Trophoblast cell (in vitro differentiated cells and primary cell): ENCODE measurements at places on chromosomes 4 and X.

DNA sequence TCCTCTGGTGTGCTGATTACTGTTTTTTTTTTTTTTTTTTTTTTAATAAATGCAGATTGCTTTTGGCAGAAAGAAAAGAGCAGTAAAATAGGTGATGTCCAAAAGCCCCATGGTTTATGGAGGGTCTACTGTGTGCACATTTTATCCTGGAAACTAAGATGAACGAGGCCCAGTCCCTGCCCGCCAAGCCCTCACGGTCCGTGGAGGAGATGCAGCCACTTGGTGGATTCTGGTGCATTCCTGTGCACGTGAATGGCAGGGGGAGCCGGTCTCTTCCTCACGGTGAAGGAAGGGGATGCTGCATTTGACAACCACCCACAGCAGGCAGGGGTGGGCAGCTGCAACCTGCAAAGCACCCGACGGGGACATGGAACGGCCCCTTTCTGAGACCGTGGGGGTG lies 100.2 kb upstream of the AFAP1 start:
- DNase-seq: no peak

GRCh38 chrX:102860235-102860634 lies 76.8 kb upstream of the RAB40AL start:
- no peak for DNase-seq

DNA sequence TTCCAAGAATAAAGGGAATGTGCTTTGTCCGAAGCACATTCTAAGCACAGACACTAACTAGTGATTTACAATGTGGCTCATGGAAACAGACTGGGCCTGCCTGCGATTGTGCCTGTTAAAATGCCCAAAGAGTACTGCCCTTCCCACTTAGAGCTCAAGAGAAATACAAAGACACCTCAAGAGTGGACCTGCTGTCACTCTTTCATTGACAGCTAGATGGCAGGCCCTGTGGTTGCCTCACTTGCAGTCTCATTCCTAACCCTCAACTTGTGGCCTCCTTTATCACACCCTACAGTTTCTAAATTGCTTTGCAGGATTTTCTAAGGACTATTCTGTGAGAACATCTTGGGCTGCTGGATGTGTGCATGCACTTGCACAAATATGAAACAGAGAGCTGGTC lies 331.0 kb upstream of the EMCN start:
- DNase-seq: no peak

DNA sequence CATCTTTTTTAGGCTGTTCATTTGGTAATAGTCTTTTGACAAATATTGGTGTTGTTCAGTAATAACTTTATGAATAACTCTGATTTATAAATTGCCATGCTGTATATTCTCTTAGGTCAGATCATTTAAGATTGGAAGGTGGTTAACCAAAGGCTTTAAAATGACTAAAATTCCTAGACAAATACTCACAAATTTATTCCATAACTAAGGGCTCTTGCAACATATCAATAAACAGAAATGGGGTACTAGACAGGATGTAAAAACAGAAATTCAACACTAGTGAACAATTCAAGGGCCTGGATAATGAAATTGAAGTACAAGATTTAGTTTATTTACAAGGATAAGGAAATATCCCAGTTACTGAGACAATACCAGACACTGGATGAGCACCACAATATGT lies 328.6 kb downstream of the PCDH19 start:
- DNase-seq: no peak

DNA sequence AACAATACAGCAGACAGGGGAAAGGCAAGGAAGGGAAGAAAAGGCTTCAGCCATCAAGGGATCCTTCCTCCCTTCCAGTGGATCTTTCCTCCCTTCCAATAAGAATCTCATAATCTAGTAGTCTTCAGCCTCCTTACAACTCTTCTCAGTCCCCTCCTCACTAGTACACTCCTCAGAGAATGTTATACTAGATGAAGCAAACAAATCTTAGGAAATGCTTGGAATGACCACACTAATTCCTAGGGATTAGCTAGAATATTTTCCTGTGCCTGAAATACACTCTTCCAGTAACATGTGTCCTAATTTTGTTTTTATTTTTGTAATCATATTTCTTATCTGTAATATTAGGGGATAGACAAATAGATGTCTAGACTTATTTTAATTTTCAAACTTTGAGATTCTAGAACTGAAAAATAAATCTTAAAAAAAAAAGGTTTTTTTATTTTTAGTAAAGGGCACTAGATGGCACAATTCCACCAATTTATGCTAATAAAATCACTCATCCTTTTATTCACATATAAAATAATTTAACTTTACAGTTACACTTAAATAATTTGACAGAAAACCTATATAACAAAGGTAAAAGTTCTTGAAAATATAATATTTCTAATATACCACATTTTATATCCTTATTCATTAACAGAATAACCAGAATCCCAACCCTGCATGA lies 7.0 kb upstream of the STPG2 start:
- DNase-seq: no peak

DNA sequence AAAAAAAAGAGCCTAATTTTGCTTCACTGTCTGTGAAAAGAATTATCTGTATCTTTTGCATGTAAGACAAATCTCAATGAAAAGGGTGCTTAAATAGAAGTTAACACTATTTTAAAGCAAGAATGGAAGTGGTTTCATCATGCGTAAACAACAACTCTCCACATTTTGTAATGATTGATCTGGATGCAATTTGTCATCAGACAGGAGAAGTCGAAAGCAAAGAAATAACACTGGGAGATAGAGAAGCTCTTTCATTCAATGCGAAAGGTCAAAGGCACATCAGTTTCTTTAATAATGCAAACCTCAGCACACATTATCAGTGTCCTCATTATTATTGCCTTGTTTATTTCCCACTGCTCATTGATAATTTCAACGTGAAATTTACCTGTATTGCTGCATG lies 8.8 kb downstream of the KLKB1 start:
- DNase-seq: no peak

- no peak for DNase-seq
Measured at GRCh38 chrX:48806081-48806480, 4.2 kb downstream of the HDAC6 start.

DNA sequence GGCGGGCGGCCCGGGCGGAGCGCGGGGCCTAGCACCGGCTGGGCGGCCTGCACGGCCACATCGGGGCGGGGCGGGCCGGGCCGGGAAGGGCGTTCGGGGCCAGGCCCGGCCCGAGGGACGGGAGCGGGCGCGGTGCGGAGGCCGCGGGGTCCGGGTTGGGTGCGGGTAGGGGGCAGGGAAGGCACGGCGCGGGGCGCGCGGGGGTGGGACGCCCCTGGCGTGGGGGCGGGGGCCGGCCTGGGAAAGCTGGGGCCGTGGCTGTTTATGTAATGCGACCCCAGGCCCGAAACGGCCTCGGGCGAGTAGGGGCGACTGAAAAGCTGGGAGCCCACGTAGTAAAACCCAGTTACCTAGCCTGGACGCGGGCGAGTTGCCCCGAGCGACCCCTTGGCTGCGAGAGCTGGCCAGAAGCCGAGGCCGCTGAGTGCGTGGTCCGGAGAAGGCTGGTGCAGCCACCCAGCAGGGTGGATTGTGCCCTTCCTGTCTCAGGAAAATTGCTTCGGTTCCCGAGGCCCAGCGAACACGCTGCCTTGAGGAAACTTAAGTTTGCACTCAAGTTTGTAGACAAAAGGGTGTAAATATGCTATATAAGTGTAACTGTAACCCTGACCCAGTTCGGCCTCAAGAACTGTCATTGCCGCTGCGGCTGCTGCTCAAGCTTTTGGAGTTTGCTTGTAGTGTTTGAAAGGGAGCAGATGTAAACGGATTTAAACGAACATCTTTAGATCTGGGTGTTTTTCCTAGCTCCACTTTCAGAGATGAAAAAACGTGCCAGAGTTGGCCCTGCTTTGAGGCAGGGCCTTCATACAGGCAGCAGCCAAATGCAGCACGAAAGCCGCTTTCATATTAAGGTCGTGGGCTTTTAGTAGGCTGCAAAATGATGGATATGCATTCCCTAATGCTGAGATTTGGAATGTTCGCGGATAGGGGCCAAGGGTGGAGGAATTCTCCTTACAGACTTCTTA lies 674 bp downstream of the SEC24B start:
- DNase-seq: peak; percentile 61

GRCh38 chr4:53703267-53703655 lies 112.0 kb upstream of the LNX1 start:
- no peak for DNase-seq

DNA sequence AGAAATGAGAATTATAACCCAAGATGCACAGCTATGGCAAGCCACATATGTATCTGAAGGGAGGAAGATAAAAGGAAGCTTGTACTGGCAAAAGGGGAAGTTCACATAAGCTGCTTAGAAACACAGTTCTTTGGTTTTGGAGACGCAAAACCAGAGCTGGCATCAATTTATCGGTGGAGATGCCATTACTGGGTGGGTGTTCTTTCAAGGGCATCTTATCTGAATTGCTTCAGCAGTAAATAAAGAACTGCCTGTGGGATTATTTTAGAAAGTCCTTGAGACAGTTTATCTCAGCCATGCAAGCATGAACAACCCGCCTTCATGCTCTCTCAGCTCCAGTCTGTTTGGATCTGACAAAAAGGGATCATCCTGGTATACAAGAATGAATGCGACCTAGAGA lies 60.8 kb downstream of the DDX60 start:
- no peak for DNase-seq

DNA sequence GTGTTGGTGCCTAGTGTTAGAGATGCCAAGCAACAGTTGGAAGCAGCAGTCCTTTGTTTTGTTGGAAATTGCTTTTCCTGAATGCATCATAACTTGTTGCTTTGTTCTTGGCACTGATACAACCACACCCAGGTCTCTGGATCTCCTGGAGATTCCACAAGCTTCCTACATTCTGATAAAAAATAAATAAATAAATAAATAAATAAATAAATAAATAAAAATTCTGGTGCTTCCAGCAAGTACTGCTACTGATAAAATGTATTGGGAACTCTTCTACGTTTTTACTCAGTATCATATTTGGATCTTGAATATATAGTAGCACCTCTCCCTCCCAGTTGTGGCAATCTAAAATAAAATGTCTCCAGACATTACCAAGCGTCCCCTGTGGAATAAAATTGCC lies 62.7 kb upstream of the GRID2 start:
- DNase-seq: no peak

GRCh38 chr4:183766140-183766539 lies 107.0 kb downstream of the TRAPPC11 start:
- no peak for DNase-seq

GRCh38 chr4:83305187-83305586 lies 20.6 kb upstream of the COQ2 start:
- DNase-seq: no peak

DNA sequence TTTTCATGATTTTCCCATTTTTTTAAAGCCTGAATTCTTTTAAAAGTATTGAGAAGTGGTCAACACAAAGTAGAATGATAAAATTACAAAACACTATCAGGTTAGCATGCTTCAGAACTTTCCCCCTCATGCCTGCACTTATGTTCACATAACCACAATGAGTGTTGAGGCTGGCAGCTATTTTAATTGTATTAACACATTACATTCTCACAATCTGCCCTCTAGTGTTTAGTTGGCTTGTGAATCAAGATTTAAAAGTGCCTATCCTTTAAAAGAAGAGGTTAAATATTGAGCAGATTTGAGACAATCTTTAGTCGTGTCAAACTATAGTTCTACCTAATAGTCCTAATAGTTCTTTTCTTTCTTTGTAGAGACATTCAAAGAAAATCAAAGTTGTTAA lies 93.6 kb upstream of the NAP1L5 start:
- DNase-seq: no peak

- no peak for DNase-seq
Measured at GRCh38 chrX:65528705-65529340, 5.8 kb downstream of the LAS1L start.

- no peak for DNase-seq
Measured at GRCh38 chrX:130575831-130576389, 174.1 kb downstream of the RBMX2 start.

GRCh38 chr4:109389369-109390114 lies 44.1 kb upstream of the SEC24B start:
- DNase-seq: no peak

GRCh38 chrX:71533851-71534561 lies 1.1 kb downstream of the OGT start:
- DNase-seq: peak; percentile 2

DNA sequence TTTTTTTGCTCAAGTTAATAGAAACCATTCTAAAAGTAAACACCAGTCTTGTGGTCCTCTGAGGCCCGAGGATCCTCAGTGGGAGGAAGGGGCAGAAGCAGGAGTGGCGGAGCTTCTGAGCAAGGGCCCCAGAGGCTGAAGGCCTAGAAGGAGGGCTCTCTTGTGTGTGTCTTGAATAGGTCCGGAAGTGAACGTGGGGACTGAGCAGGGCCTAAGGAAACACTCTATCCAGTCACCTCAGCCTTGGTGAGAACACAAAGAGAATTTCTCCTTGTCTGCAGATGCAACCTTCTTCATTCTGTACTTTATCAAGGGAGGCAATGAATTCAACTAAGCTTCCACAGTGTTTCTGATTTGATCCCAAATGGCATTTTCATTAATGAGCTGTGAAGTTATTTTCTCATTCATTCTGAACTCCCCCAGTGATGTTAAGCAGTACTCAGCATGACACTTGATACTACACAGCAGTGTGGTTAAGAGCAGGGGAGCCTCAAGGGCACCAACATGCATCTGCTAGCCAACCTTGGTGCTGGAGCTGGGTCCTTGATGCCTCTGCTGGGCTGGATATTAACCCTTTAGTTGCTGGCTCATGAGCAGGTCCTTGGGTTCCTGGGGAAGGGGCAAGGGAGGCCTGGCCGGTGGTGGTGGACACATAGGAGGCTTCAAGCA lies 64.7 kb downstream of the RBM47 start:
- DNase-seq: no peak
